ENCODE measurements at places on chromosomes 4 and X.

GRCh38 chrX:143437439-143437838 lies 79.8 kb downstream of the SPANXN3 start:
- no peak for DNase-seq

GRCh38 chr4:100289530-100289888 lies 99.2 kb upstream of the DDIT4L start:
- DNase-seq: no peak

- DNase-seq: no peak
Observed at GRCh38 chr4:123836851-123837595, 440.4 kb downstream of the SPRY1 start.

DNA sequence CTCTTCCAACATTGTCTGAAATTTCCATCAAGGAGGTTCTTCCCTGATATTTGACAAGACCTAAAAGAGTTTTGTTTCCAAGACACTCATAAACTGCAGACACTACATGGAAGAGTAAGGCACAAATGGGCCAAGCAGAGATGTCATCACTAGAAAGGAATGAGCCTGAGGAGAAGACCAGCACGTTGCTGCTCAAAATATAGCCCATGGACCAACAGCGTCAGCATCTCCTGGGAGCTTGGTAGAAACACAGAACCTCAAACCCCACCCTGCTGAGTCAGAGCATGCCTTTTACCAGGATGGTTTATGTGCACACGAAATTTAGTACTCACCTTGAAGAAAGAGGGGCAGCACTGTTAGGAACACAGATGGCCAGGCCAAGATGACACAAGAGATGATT lies 128.7 kb upstream of the MID1 start:
- DNase-seq: no peak

DNA sequence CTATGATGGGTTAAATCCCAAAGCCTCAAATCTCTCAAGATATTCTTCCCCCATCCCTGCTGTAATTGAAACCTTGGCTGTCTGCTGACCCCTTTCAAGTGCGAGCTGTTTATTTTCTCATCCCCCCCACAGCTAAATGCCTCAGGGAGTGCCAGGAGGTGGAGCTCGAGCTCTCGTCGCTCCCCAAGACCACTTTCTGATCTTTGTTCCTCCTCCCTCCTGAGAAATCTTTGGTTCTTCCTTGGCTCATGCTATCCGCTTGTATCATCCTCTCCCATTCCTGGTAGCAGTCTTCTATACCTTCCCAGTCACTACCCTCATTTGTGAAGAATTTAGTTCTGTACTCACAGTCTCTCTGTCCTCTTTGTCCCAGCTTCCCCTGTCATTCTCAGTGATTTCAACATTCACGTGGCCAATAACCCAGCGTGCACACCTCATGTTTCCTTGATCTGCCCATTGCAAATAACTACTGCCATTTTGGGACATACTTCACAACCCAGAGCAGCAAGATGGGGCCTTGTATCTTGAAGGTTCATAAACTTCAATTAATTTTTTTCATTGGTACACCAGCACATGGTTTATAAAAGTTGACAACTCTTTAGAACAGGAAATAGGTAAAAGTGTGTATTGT lies 9.2 kb upstream of the SLC25A43 start:
- DNase-seq: no peak

GRCh38 chr4:124804584-124804983 lies 92.1 kb upstream of the ANKRD50 start:
- no peak for DNase-seq

GRCh38 chr4:87835743-87836142 lies 3.0 kb downstream of the MEPE start:
- no peak for DNase-seq

- no peak for DNase-seq
Observed at GRCh38 chrX:129641469-129641868, 13.3 kb downstream of the APLN start.

GRCh38 chr4:176034499-176034898 lies 31.1 kb upstream of the WDR17 start:
- DNase-seq: no peak

GRCh38 chr4:126267689-126268088 lies 952.9 kb downstream of the FAT4 start:
- no peak for DNase-seq

GRCh38 chrX:135740681-135741149 lies 27.3 kb downstream of the CT45A1 start:
- DNase-seq: peak; percentile 61

GRCh38 chr4:87839592-87839946 lies 6.8 kb downstream of the MEPE start:
- no peak for DNase-seq

- no peak for DNase-seq
Observed at GRCh38 chrX:154441984-154442707, 1.8 kb upstream of the FAM50A start.

- peak; percentile 29 for DNase-seq
Observed at GRCh38 chr4:101346351-101347266, 717 bp downstream of the PPP3CA start.

GRCh38 chr4:119735165-119735651 lies 106.6 kb upstream of the PDE5A start:
- DNase-seq: no peak

DNA sequence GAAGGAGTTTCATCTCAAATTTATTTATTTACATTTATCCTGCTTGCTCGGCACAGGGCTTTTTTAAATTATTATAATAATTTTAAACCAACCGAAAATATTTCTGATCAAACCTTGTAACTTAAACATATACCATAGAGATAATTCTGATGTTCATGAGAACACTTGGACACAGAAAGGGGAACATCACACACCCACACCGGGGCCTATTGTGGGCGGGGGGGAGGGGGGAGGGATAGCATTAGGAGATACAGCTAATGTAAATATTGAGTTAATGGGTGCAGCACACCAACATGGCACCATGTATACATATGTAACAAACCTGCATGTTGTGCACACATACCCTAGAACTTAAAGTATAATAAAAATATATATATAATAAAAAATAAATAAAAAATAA lies 2.9 kb downstream of the ANXA5 start:
- no peak for DNase-seq

- no peak for DNase-seq
Observed at GRCh38 chr4:150862829-150863228, 152.3 kb downstream of the LRBA start.

DNA sequence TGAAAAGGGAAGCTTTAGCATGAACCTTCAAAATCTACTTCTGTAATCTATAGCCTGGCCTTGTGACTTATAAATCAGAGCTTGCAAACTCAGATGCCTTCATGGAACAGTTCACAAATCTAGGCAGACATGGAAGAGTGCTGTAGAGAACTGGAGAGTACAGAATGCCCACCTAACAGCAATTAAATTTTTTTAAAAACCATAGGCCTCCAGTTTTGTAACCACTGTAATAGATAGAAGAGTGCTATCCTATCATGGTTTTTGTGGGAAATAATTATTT lies 10.4 kb downstream of the MTMR1 start:
- no peak for DNase-seq

- no peak for DNase-seq
Observed at GRCh38 chrX:135484641-135485289, 35.7 kb upstream of the INTS6L start.

GRCh38 chr4:179398414-179398813 lies 1956.2 kb upstream of the AGA start:
- DNase-seq: no peak

- no peak for DNase-seq
Observed at GRCh38 chrX:118373538-118373937, 27.6 kb downstream of the WDR44 start.

DNA sequence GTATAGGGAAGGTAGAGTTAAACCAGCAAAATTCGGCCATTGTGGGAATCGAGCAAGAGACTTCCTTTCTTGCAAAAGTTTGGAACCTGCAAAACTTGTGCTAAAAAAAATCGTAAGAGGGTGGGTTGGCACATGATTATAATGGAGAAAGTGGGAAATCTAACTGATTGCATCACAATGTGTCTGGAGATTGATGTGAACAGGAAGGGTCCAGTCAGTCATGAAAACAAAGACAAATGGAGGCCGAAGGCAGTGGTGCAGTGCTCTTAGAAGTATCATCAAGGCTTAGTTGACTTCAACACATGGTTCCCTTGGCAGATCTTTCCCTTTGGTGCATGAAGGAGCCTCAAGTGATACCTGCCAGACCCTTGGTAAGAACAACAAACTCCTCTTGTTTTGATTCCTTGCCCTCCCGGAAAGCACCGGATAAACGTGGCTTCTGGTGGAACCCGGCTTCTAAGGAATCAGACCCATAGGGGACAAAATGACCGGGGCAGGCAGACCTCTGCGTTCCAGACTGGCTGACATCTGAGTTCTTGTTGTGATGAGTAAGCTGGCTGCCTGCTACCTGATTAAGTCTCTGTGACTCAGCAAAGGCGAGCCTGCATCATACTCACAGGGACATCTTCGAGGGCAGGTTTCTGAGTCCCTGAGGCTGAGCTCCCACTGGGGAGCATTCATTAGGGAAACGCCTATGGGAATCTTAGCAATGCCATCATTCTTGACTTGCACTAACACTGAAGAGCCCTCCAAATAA lies 87.7 kb upstream of the MAP3K15 start:
- DNase-seq: no peak

GRCh38 chrX:104662694-104663093 lies 96.7 kb downstream of the IL1RAPL2 start:
- DNase-seq: no peak

DNA sequence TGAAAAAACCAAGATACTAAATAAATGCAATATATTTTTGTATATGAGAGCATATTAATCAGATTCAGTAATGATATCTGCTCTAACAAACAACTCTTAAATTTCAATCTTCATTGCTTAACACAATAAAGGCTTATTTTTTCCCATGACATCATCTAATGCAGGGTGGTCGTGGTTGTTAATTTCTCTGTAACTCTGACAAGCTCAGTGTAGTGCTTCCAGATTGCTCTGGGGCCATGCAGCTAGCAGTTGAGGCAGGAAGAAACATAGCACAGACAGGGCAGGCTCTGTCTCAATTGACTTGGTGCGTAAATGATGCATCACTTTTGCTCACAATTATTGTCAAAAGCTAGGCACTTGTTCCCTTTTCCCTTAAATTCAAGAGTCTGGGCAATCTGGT lies 869 bp upstream of the GRXCR1 start:
- no peak for DNase-seq

GRCh38 chr4:166501941-166502382 lies 628.9 kb downstream of the TLL1 start:
- no peak for DNase-seq

All from stimulated activated CD4-positive, alpha-beta T cell treated with anti-CD3 and anti-CD28 coated beads, Interleukin-12 subunit alpha, Interleukin-12 subunit beta, amount 100 ng/mL, for 24 hours (primary cell).